ENCODE measurements at places on chromosomes 11 and 22.

DNA sequence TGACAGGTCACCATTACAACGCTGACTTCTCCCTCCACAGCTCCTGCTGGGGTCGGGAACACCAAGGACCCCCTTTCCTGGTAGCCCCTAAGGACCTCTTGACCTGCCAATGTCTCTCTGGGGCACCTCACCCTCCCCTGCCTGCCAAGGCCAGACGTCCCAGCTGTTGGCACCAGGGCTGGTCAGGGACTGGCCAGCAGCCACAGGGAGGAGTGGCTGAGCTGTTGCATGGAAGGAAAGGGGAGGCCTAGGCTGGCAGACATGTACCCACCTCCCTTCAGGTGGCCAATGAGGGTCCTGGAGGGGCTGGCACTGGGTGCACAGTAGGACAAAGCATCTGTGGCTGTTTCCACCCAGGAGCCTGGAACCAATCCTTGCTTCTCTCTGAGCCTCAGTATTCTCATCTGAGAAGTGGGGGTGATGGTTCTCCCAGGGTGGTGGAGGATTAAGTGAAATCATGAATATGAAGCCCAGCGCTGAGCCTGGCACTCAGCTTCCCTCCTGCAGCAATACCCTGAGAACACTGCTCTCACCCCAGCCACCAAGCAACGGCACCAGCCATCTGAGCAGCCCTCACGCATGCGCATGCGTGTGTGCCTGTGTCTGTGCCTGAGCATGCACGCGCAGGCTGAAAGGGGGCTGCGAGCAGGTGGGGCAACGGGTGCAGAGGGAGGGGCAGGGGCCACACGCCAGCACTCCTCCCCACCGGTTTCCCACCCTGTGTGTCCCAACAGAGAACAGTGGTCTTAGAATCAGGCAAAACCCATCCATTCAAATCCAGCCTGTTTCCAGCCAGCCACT lies 5.9 kb downstream of the KCNJ4 start:
- DNase-seq, result no peak

GRCh38 chr11:28289444-28289843 lies 181.3 kb downstream of the METTL15 start:
- no peak for DNase-seq

GRCh38 chr11:35304386-35304775 lies 115.0 kb downstream of the SLC1A2 start:
- no peak for DNase-seq

- no peak for DNase-seq
Observed at GRCh38 chr22:18109410-18110193, 1.0 kb upstream of the TUBA8 start.

GRCh38 chr11:69950120-69950519 lies 128.0 kb upstream of the ANO1 start:
- no peak for DNase-seq

DNA sequence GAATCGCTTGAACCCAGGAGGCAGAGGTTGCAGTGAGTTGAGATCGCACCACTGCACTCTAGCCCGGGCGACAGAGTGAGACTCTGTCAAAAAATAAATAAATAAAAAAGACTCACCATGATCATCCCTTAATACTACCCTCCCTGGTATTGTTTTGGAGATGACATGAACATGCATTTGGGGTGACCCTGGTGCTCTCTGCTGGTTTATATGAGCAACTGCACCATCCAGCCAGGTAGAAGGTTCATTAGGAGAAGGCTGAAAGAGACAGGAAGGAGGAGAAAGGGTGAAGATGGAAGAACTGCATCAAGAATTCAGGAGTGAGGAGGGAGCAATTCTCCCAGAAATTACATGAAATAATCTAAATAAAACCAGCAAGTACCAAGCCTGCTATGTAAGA lies 37.8 kb downstream of the SLC5A1 start:
- no peak for DNase-seq

GRCh38 chr11:76175783-76176182 lies 30.5 kb downstream of the WNT11 start:
- no peak for DNase-seq
